ENCODE measurements at places on chromosomes 13 and 19. TPM values are rescaled to one million over a fixed set of nuclear protein-coding genes. Genes with fewer than 3 reads are reported as not detected.

GRCh38 chr13:45456196-45456972 is 8.4 kb upstream of the COG3 start:
- no peak overlapping the region for H3K4me3 ChIP-seq
- H3K4me1 ChIP-seq = no peaks in the 10 kb centered on the region
- no peak for DNase-seq
- H3K27ac ChIP-seq = no peak overlapping the region
- peaks cover 6% of the 10 kb centered on the region for H3K27me3 ChIP-seq

- H3K27me3 ChIP-seq = no peaks in the 10 kb centered on the region
- H3K4me3 ChIP-seq = no peak overlapping the region
- peaks cover 37% of the 10 kb centered on the region for H3K36me3 ChIP-seq
- H3K27ac ChIP-seq = peak overlapping the region; percentile 40
- H3K4me1 ChIP-seq = peaks cover 50% of the 10 kb centered on the region
- DNase-seq = no peak
Observed at GRCh38 chr19:29815231-29815630, 3.4 kb downstream of the CCNE1 start.

DNA sequence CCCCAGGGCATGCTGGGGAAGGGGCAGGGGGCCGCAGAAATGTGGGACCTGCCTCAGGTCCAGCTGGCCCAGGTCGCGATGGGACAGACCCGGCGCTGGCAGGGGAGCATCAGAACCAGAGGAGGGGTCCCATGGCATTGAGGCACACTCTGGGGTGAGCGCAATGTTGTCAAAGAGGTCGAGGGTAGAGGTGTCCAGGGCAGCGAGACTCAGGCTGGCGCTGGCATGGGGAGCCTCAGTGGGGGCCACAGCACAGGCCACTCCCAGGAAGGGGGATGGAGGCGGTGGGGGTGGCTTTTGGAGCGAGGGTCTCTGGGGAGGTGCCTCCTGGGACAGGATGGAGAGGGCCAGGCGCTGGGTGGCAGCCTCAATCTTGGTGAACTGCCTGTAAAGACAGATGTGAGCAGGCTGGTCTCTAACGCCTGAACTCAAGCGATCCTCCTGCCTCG is 944 bp downstream of the C19orf85 start:
- no peak overlapping the region for H3K27ac ChIP-seq
- DNase-seq = no peak
- H3K27me3 ChIP-seq = peaks cover 4% of the 10 kb centered on the region
- peaks cover 10% of the 10 kb centered on the region for H3K4me1 ChIP-seq

- no peak overlapping the region for H3K4me3 ChIP-seq
- DNase-seq = no peak
- H3K27ac ChIP-seq = no peak overlapping the region
Observed at GRCh38 chr19:17296273-17296672, 7.0 kb downstream of the ABHD8 start.

GRCh38 chr13:32164622-32165268 is 133.2 kb downstream of the FRY start:
- no peak overlapping the region for H3K4me3 ChIP-seq
- H3K27ac ChIP-seq = no peak overlapping the region
- no peaks in the 10 kb centered on the region for H3K36me3 ChIP-seq
- DNase-seq = no peak

Gene CACNG6
- not detected for total RNA-seq

Gene C19orf38
- total RNA-seq = 4.0 TPM

Gene SIGLEC10
- total RNA-seq = 3.7 TPM
